Breast epithelium (tissue), 4 donors: ENCODE measurements at places on chromosomes 1 and 21.

- H3K4me1 ChIP-seq = peaks cover 42% of the 10 kb centered on the region
- peak; percentile 66 for DNase-seq
- H3K36me3 ChIP-seq = no peaks in the 10 kb centered on the region
These were observed 3.1 kb downstream of the ATP1A1 start for GRCh38 chr1:116375887-116376728.

GRCh38 chr1:200401708-200402107, 8.1 kb downstream of the ZNF281 start:
- H3K4me1 ChIP-seq = no peaks in the 10 kb centered on the region
- no peaks in the 10 kb centered on the region for H3K27me3 ChIP-seq
- no peak overlapping the region for H3K4me3 ChIP-seq
- no peak for DNase-seq
- H3K36me3 ChIP-seq = no peaks in the 10 kb centered on the region

DNA sequence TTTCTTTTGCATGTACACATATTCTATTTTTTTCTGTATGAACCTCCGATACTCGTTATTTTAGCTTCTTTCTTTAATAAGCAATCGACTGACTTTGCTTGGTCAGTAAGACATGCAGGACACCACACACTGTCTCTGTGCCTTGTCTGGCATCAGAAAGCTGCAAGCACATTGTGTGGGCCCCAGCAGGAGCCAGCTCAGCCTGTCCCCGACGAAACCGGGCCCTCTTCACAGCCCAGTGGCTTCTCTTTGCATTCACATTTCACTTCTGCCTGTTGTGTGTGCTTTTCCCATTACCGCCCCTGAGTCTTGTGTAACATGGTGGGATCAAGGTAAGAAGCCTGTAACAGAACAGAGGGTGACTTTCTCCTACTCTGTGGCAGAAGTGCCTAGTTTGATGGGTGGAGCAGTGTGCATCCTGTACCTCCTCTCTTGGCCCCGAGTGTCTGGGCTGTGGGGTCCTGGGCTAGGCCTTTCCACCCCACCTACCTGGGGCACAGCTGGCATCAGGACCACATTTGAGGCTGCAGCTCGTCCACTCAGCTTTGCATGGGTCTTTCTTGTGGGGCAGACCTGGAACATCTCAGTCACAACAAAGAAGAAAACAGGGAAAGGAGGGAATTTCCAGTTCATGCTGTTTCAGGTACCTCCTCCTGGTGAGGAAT, 118.9 kb upstream of the COL6A1 start:
- H3K27me3 ChIP-seq = peaks cover 17% of the 10 kb centered on the region
- no peaks in the 10 kb centered on the region for H3K4me1 ChIP-seq
- H3K4me3 ChIP-seq = no peak overlapping the region
- no peak overlapping the region for H3K27ac ChIP-seq

GRCh38 chr1:9248341-9249262, 14.0 kb downstream of the H6PD start:
- peaks cover 22% of the 10 kb centered on the region for H3K4me1 ChIP-seq
- DNase-seq = no peak
- no peak overlapping the region for H3K4me3 ChIP-seq
- H3K36me3 ChIP-seq = no peaks in the 10 kb centered on the region

- DNase-seq = no peak
- peak overlapping the region; percentile 19 for H3K4me3 ChIP-seq
- H3K4me1 ChIP-seq = no peaks in the 10 kb centered on the region
- H3K36me3 ChIP-seq = no peaks in the 10 kb centered on the region
- H3K27me3 ChIP-seq = no peaks in the 10 kb centered on the region
These were observed 181.6 kb downstream of the KIF26B start for GRCh38 chr1:245336149-245336983.

DNA sequence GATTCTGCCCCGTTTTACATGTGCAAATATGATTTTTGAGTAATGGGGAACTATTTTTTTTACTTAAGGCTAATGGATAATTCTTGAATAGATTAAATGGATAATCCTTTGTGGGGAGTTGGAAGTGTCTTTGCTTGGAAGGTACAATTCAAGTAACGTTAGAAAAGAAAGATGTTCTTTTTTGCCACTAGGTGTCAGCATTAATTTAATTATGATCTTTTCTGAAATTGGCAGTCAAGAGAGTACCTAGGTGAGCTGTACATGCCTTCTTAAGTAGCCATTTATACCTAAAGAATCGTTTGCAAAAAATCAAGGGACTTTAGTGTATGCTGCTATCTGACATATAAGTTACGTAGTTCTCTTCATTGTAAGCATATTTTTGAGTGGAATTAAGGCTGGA, 2.2 kb downstream of the FBXO28 start:
- no peak overlapping the region for H3K4me3 ChIP-seq
- H3K27me3 ChIP-seq = no peaks in the 10 kb centered on the region
- H3K36me3 ChIP-seq = no peaks in the 10 kb centered on the region
- H3K27ac ChIP-seq = no peak overlapping the region

GRCh38 chr1:58979086-58979485, 195.2 kb upstream of the JUN start:
- H3K4me3 ChIP-seq = no peak overlapping the region
- H3K4me1 ChIP-seq = no peaks in the 10 kb centered on the region
- H3K36me3 ChIP-seq = no peaks in the 10 kb centered on the region
- no peak overlapping the region for H3K27ac ChIP-seq

DNA sequence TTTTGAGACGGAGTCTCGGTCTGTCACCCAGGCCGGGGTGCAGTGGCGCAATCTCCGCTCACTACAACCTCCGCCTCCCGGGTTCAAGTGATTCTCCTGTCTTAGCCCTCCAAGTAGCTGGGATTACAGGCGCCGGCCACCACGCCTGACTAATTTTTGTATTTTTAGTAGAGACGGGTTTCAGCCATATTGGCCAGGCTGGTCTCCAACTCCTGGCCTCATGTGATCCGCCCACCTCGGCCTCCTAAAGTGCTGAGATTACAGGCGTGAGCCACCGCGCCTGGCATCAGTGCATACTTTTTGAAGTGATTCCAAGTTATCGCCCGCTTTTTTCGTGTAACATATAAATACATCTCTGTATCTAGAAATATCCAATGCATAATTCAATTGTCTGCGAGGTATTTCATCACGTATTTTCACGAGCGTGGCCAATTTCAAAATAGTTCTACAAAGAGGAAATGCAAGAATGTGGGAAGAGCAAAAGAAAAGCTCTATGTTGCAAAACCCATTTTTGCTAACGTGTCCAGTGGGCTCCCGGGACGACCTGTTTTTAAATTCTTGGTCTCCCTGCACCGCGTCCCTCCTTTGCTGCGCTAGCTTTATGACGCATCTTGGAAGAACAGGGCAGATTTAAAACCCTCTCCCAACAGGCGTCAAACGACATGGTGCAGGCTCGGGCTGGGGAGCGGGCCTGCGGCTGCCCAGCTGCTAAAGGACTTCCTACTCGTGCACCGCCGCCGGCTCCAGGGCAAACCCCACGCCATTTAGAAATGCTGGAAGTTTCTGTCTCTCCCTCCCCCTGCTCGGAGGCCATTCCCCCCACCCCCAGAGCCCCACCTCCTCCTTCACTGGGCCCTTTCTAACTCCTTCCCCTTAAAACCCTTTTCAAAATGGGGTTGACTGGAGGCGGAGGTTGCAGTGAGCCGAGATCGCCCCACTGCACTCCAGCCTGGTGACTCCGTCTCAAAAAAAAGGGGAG, 923 bp upstream of the IFNGR2 start:
- peak overlapping the region; percentile 99 for H3K27ac ChIP-seq
- no peaks in the 10 kb centered on the region for H3K27me3 ChIP-seq
- peak; percentile 58 for DNase-seq
- peak overlapping the region; percentile 99 for H3K4me3 ChIP-seq

- no peak for DNase-seq
- H3K4me1 ChIP-seq = no peaks in the 10 kb centered on the region
- H3K4me3 ChIP-seq = no peak overlapping the region
- no peak overlapping the region for H3K27ac ChIP-seq
These were observed 520.5 kb downstream of the SMYD3 start for GRCh38 chr1:245986404-245987218.

GRCh38 chr21:45458281-45459170, 53.6 kb downstream of the COL18A1 start:
- H3K27me3 ChIP-seq = no peaks in the 10 kb centered on the region
- H3K4me1 ChIP-seq = peaks cover 19% of the 10 kb centered on the region
- no peak overlapping the region for H3K4me3 ChIP-seq
- DNase-seq = no peak

DNA sequence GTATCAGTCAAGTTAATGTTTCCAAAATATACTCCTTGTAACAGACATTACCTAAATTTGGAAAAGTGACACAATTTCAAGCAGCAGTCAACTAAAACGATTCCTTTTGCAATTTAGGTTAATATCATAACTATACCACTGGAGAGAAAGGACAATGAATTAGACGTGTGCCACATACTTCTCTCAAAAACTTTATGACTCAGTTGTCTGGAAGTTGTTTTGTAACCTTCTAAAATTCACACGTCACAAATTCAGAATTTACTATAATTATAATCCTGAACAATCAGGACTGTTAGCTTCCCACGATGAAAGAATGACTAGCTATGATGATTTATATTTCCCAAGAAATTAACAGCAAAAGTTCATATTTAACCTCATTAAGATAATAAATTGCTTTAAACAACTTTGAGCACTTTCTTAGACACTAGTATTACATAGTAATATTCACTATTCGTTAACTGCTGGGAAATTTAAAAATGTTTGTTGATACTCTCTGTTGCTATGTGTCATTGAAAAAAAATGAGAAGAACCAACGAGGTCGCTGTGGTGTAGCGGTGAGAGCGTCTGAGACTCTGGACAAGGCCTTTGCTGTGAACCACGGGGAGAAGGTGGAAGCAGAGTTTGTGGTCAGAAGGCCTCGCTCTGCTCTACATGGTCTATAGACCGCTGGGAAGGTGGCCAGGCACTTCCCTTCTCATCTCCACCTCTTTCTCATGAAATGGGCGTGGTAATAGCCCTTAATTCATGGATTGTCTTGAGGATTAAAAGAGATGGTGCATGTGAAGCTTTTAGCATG, 27.9 kb upstream of the BATF3 start:
- DNase-seq = no peak
- H3K27ac ChIP-seq = no peak overlapping the region
- H3K36me3 ChIP-seq = no peaks in the 10 kb centered on the region
- H3K4me3 ChIP-seq = no peak overlapping the region

- H3K27ac ChIP-seq = peak overlapping the region; percentile 89
- H3K4me1 ChIP-seq = peaks cover 15% of the 10 kb centered on the region
- H3K4me3 ChIP-seq = no peak overlapping the region
- no peaks in the 10 kb centered on the region for H3K36me3 ChIP-seq
These were observed 4.2 kb downstream of the SDC3 start for GRCh38 chr1:30904191-30904961.

- H3K4me3 ChIP-seq = no peak overlapping the region
- H3K27me3 ChIP-seq = no peaks in the 10 kb centered on the region
- peaks cover 3% of the 10 kb centered on the region for H3K36me3 ChIP-seq
- H3K4me1 ChIP-seq = no peaks in the 10 kb centered on the region
These were observed 14.0 kb downstream of the SESN2 start for GRCh38 chr1:28273216-28273860.

- peak overlapping the region; percentile 91 for H3K27ac ChIP-seq
- H3K4me1 ChIP-seq = no peaks in the 10 kb centered on the region
- H3K4me3 ChIP-seq = peak overlapping the region; percentile 90
- no peaks in the 10 kb centered on the region for H3K36me3 ChIP-seq
- peak; percentile 80 for DNase-seq
These were observed 926 bp upstream of the ATP1B1 start for GRCh38 chr1:169105434-169106094.

DNA sequence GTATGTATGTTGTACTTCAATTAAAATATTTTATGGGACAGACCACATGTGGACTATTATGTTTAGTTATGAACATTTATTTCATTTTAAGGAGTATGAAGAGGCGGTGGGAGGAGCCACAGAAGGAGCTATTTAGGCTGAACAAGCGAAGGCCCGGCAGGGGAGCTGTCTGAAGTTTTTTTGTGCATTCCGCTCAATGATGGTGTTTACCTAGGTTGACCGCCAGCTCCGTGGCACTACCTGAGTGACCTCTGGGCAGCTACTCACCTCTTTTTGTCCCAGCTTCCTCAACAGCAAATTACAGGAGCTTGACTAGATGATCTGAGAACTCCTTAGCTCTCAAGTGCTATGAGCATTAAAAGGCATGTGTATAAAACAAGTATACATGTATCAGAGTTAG, 32.7 kb upstream of the C1orf198 start:
- DNase-seq = no peak
- no peaks in the 10 kb centered on the region for H3K4me1 ChIP-seq
- H3K36me3 ChIP-seq = no peaks in the 10 kb centered on the region
- no peaks in the 10 kb centered on the region for H3K27me3 ChIP-seq
- no peak overlapping the region for H3K4me3 ChIP-seq

DNA sequence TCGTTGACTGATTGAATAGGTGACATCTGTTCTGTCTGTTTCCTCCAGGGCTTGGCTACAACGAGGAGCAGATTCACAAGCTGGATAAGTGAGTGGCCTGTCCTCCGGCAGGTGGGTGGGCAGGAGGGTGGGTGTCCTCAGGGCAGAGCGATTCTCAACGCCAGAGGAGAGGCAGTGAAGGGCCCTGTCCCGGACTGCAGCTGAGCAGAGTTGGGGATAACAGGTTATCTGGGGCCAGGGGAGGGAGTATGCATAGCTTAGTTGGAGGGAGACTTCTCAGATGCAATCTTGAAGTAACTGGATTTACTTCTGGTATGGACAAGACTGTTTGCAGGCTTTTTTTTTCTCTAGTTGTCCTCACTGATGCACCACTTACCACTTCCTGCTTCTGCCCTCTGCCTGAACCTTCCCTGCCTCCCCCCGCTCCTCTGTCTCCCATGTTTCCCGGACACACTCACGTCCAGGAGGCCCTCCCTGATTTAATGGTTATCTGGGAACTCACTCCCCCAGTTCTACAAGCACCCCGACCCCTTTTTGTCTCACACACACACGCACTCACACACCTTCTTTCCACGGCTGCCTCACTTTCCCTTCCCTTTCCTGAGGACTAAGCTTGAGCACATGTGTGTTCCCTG, 16.4 kb upstream of the RASSF5 start:
- H3K4me3 ChIP-seq = no peak overlapping the region
- no peaks in the 10 kb centered on the region for H3K27me3 ChIP-seq
- no peak overlapping the region for H3K27ac ChIP-seq
- H3K4me1 ChIP-seq = no peaks in the 10 kb centered on the region

GRCh38 chr21:38777531-38777930, 28.2 kb upstream of the ETS2 start:
- DNase-seq = no peak
- no peaks in the 10 kb centered on the region for H3K36me3 ChIP-seq
- no peaks in the 10 kb centered on the region for H3K4me1 ChIP-seq
- H3K4me3 ChIP-seq = no peak overlapping the region
- no peaks in the 10 kb centered on the region for H3K27me3 ChIP-seq

GRCh38 chr1:226697151-226697928, 41.7 kb downstream of the ITPKB start:
- H3K27me3 ChIP-seq = no peaks in the 10 kb centered on the region
- no peak for DNase-seq
- peaks cover 10% of the 10 kb centered on the region for H3K4me1 ChIP-seq
- H3K4me3 ChIP-seq = no peak overlapping the region
- H3K36me3 ChIP-seq = no peaks in the 10 kb centered on the region
- peak overlapping the region; percentile 75 for H3K27ac ChIP-seq

DNA sequence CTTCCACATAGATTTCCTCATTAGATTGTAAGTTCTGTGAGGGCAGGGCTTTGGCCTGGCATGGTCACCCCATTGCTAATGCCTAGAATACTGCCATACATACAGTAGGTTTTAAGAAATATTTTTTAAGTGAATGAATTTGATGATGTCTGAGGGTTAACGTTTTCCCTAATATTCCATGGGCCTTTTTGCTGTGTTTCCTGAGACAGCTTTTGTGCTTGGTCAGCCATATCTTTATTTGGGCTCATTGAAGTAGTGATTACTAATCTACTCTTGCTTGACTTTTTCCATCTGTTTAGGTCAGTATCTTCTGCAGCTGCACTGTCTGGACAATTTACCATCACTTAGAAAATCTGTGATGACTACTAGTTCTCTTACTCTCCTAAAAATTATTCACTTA, 3.5 kb downstream of the CDC42 start:
- no peak for DNase-seq
- H3K27me3 ChIP-seq = no peaks in the 10 kb centered on the region
- no peak overlapping the region for H3K4me3 ChIP-seq
- H3K36me3 ChIP-seq = no peaks in the 10 kb centered on the region
- H3K27ac ChIP-seq = no peak overlapping the region
